ENCODE measurements at places on chromosomes 2 and 18.

GRCh38 chr2:145680276-145680675 is 1160.4 kb upstream of the ZEB2 start:
- no peak for DNase-seq

GRCh38 chr2:20052229-20052851 is 912 bp upstream of the LAPTM4A start:
- no peak for DNase-seq

DNA sequence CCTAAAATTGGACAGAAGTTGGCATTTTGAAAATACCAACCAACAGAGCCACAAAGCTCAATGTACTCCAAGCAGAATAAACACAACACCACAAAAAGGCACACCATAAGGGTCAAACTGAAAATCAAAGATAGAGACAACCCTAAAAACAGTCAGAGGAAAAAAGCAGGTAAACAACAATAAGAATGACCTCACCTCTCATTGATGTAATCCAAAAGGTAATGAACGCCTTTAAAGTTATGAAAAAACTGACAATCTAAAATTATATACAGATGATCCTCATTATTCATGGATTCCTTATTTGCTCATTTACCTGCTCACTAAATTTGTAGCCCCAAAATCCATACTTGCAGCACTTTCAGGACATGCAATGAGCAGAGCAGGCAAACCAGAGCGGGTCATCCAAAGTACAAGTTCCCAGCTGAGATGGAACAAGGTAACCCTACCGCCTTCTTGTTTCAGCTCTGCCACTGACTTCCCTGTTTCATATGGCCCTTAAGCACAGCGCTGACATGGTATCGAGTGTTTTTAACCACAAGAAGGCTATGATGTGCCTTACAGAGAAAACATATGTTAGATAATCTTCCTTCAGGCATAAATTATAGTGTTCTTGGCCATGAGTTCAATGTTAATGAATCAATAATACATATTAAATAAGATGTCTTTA is 17.0 kb downstream of the RTN4 start:
- no peak for DNase-seq

DNA sequence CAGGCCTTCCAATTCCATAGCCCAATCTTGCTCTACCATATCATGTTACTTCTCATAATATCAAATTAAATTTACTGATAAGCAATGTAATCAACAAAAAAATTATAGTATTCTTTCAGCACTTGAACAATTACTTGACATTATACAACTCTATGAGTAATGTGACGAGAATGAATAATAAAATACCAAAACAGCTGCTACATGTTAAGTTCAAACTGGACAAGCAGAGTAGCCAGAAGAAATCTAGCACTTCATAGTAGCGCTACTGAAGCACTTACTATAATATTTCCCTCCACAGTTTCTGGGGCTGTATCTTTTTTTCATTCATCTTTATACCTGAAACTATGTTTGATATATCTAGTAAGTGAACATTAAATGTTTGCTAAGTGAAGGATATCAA is 14.9 kb downstream of the PPP3R1 start:
- no peak for DNase-seq

DNA sequence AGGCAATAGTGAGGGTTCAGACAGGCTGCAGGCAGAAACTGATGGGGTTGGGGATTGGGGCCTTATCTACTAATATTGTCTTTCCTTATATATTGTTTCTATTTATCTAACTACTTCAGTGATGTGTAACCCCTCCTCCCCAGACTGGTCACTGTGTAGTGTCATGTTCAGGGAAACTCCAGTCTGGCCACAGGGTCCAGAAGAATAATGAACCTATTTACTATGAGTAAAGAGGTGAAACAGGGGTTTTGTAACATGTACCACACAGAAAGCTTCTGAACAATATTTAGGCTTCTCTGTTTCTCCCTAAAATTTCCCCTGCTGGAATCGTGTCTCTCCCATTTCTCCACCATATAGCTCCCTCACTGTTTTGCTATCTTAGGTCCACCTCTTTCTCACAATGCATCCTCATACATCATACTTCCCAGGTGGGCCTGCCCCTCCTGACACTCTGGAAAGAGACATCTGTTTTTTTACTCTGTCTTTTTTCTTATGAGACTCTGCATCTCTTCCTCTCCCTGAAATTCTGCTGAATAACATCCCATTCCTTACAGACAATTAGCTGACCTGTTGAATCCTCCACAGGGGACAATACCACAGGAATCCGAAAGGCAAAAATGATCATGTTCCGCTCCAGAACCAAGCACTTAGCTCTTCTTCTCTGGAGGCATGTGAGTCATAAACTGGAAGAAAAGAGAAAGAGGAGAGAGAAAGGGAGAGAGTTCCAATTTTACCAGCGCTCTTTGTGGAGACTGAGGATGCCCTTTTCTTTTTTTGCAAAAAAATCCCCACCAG is 154.8 kb downstream of the ZEB2 start:
- no peak for DNase-seq

DNA sequence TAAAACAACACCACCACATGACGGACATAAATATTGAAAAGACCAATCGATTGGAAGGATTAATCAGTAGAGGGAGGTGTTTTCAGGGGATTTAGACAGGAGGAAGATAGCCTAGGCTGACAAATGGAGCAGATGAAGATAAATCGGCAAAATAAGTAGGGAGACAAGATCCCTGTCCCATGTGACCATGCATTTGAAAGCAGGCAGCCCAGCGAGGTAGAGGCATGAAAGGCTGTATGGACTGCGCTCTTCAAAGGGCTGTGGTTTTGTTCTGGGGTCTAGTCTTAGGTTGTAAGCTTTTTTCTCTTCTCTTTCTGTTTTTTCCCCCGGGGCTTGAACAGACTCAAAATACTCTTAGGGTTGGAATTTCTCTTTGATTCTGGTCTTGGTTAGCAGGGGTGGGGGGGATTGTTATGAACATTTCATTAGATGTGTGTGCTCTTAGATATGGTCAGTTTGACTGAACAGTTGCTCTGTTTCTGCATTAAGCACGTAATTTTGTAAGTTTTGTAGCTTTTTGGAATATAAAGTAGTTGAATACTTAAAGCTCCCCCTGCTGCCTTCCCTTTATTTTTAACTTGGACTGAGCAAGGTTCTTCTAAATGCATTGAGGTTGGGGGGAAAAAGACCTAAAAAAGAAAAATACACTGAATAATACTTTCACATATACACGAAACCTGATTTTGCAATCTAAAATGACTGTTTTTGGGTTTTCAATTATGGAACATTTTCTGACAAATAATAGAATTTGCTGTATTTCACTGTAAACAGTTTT is 32.2 kb downstream of the ZNF532 start:
- DNase-seq: no peak

DNA sequence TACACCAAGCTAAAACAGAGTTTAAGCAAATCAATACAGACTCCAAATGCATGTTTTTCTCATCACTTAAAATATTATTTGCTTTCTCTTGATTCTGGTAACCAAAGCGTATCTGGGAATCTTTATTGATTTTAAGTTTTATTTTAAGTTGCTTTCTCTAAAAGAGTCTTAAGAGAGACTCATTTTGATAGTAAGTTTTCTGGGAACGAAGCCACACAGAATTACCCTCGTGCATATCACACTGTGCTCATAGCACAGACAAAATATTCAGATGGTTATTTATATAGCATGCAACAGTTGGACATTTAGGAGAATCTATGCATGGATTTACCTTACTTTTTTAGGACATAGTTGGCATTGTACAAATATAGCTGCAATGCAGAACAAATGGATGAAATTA is 597.5 kb upstream of the NRXN1 start:
- DNase-seq: no peak

DNA sequence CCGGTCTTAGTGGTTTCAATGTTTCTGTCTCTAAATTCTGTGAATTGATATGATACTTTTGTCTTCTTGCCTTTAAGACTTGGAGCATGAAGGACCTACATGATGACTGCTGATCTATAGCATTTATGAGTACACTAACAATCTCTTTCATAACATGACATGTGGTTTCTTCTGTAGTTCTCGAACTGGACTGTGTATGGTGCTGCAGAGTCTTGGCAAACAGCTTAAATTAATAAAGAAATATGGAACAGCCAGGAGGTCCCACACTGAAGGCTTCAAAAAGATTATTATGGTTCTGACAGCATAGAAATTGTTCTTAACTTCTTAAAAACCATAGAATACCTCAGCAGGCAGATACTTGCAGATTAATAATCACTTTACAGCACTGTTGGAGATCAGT is 145.0 kb downstream of the DCC start:
- DNase-seq: no peak

GRCh38 chr2:145563741-145564615 is 1044.1 kb upstream of the ZEB2 start:
- no peak for DNase-seq

GRCh38 chr2:30741576-30741975 is 65.7 kb downstream of the CAPN13 start:
- no peak for DNase-seq

- DNase-seq: no peak
Measured at GRCh38 chr2:231367178-231367577, 28.3 kb upstream of the B3GNT7 start.

DNA sequence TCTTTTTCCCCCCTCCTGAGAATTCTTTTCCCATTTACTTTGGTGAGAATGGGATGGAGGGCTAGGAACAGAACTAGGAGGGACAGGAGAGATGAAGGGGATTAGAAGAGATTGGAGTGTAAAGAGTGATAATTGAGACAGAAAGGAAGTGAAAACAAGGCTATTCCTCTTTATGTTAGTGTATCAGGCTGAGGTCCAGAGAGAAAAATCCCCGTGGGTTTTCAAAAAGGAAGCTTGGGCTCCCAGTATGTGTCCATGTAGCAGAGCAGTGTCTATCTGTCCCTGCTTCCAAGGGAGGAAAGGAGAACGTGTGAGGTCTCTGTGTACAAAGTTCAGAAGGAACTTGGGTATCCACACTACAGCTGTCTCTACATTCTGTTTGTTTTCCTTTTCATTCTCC is 59.9 kb upstream of the KCNE4 start:
- no peak for DNase-seq

DNA sequence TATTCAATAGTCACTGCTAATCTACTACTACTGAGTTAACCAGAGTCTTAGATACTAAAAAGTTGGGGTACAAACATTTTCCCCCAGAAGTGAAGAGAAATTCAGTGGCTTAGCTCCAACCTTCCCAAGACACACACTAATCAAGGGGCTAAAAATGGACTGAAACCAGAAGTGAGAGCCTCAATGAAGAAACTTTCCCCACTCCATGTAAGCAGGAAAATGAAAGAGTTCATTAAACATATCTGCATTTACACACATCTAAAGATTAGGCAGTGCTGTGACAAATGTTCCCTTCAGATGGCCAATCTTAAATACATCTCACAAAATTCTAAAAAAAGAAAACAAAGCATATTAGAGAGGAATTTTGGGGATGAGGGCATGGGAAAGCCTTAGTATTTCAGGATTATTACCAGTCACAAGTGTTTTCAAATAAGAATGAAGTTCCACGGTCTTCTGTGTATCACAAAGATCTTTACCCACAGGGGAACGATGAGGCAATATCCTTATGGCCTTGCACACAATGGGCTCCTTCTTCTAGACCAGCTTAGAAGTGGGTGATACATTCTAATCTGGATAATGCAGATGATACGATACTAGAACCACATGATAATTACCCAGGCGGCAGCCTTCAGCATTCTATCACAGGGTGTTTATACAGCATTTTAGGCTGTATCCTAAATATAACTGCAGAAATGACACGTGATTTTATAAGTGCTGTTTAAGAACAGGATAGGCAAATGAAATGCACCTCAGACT is 17.1 kb downstream of the ANKRD44 start:
- no peak for DNase-seq

DNA sequence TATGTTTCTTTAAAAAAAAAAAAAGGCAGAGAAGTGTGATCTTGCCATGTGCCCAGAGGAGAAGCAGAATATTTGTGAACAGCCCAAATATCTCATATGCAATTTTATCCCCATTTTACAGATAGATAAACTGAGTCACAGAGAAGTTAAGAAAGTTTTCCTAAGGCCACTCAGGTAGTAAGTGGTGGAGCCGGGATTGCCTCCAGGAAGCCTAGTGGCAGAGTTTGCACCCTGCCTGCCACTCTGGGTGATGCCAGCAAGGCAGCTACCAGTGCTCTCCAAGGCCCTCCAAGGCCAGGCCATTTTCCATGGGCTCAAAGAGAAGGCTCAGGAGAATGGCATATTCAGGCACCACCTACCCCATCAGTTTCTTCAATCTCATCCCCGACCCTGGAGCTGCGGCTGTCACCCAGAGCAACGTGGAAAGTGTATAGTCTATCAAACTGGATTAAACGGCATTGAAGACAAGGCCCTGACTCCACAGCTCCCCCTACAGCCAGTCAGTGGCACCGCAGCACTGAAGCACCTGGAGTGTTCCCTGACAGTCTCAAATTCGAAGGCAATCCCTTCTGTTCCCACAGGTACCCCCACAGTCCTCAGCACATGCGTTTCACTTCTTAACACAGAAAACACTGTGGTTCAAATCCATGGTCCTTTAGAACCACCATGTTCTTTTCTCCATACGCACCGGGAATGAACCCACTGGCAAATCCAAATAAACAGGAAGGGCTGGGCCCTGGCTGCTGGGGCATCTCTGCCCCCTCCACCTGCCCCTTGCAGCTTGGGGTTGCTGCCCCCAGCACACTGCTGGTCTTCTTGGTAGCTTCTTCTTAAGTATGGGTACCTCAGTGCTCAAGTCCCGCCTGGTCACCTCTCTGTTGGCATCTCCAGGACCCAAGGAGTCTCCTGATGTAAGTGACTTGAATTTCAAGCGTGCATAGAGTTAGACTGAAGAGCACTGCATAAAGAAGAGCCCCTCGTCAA is 175.3 kb downstream of the INHBB start:
- no peak for DNase-seq

GRCh38 chr2:132804051-132804450 is 134.0 kb upstream of the LYPD1 start:
- DNase-seq: no peak

DNA sequence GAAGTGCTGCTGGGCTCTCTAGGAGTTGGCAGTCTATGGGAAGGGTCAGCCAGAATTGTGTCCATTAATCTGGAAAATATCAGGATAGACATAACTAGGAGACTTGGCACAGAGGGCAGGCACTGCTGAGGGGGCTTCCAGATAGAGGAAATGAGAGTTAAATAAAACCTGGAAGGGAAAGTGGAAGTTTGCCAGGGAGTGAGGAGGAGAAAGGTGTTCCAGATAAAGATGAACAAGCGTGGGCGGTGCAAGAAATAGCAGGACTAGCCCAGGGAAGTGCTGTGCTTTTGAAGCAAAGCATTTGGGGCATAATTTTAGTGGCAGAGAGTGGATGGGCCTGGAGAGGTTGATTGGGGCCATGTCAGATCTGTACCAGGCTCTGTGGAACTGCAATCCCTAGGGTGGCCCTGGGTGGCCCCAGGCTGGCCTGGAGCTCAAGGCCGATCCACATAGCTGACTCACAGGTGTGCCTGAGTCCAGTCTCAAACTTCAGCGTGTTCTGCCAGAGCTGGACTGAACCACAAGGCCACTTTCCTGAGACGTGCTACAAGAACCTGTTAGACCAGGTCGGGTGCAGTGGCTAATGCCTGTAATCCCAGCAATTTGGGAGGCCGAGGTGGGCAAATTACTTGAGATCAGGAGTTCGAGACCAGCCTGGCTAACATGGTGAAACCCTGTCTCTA is 26.9 kb downstream of the GALM start:
- no peak for DNase-seq

Data from stimulated activated CD4-positive, alpha-beta T cell treated with anti-CD3 and anti-CD28 coated beads, Interleukin-1b, Interleukin-23, amount 100 ng/mL, for 4 hours (primary cell).